ENCODE measurements at places on chromosomes 1 and 21.

DNA sequence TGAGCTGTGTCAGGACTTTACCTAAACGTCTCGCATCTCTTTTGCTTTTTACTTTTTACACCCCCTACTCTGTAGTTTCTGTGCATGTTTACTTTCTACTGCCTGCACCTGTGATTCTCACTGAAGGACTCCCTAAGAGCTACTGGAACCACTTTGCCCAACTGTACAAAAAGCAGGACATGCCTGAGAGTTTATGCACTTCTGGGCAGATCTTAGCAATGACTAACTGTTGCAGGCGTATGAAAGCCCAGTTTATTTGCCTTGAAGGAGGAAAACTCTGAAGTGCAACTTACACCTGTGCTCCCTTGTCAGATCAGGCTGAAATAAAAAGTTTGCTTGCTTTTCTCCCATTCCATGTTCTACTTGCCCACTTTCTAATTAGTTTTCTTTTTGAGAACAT, 467.0 kb upstream of the USP24 start:
- no peak for DNase-seq

GRCh38 chr1:230986976-230987375, 8.1 kb downstream of the ARV1 start:
- DNase-seq = peak; percentile 37

DNA sequence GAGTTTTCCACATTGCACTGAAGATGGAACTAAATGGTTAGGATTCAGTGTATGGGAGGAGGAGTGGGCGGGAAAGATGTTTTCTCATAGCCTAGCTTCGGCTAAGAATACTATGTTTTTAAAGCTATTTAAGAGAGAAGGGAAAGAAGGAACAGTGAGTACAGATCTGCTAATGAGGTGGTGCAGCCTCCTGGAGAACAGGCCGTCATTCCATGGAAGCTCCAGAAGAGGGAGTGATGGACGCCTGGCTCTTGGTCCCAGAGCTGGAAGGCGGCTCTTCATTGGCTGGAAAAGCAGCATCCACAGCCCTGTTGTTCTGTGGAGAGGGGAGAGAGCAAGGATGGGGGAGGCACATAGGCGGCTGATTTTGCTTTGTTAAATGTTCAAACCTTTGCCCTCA, 6.9 kb downstream of the CAMK1G start:
- DNase-seq = peak; percentile 31

GRCh38 chr1:3864884-3865283, 7.6 kb downstream of the DFFB start:
- DNase-seq = no peak

DNA sequence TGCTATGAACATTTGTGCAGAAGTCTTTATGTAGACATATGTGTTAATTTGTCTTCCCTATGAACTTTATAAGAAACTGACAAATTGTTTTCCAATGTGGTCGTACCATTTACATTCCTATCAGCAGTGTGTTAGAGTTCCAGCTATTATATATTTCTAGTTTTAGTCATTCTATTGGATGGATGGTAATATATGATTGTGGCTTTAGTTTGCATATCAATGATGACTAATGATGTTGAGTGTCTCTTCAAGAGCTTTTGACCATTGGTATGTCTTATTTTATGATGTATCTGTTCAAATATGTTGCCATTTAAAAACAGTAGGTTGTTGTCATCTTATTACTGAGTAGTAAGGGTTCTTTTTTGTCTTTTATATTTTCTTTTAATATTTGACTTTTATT, 16.2 kb upstream of the ZNF326 start:
- no peak for DNase-seq

- no peak for DNase-seq
These were observed 25.3 kb upstream of the PEF1 start for GRCh38 chr1:31669786-31670592.

DNA sequence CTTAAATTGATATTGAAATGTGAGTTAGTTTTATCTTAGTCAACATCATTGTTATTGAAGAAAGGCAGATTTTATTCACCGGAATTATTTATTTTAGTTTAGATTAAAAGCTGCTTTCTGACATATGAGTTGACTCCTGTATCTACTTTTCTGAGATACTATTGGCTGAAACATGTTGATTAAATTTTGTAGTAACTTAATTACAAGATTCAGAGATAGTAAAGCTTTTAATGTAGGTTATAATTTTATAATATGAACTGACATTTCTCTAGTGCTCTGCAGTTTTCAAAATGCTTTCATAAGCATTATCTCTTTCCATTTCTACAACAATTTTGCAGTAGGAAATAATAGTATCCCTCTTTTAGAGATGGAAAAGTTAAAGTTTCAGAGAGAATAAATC, 616.0 kb downstream of the USP25 start:
- no peak for DNase-seq

- no peak for DNase-seq
These were observed 43.5 kb downstream of the RIMS3 start for GRCh38 chr1:40621821-40622450.
